ENCODE measurements at places on chromosomes 7 and 10.

- no peak for DNase-seq
These were observed 39.8 kb upstream of the POM121L12 start for GRCh38 chr7:52995676-52996075.

- DNase-seq: no peak
These were observed 68.8 kb upstream of the PITRM1 start for GRCh38 chr10:3241274-3241921.

GRCh38 chr10:125129076-125129458 is 31.3 kb downstream of the CTBP2 start:
- DNase-seq: no peak

GRCh38 chr7:98816241-98816640 is 53.6 kb downstream of the TMEM130 start:
- no peak for DNase-seq

GRCh38 chr10:70267161-70267933 is 16.5 kb downstream of the NPFFR1 start:
- no peak for DNase-seq

DNA sequence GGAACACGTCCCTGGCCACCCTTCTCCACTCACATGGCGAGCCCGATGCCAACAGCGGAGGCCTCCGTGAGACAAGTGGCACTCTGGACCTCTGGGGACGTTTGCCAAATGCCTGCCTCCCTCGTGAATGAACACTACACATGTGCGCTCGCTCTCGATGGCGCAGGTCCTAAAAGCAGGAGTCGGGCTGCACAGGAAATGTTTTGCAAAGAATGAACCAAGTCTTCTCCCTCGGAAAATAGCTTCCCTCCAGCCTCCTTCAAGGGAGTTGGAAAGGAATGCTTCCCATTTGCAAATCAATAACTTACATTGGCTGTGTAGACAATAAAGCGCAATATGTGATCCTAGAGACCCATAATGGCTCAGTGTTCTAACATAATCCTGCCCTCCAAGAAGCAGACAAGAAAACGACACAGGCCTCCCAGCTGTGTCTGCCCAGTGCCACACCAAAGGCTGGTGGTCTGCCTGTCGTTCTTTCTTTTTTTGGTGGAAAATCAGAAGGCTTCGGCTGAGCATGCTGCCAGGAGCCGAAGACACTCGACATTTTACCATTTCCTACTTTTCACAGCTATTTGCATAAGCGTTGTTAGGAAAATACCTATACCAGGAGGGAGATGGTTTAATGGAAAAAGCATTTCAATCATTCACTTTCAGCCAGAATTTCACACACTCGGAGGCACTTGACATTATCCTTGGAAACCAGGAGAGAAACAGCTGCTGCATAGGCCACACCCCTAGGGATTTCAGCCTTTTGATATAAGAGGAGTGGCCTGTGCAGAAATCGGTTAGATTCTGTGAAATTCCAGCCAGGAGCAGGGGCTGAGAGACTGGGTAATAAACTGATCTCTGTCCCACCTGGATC is 38.4 kb downstream of the ATXN7L1 start:
- DNase-seq: no peak

All from activated naive CD8-positive, alpha-beta T cell treated with anti-CD3 and anti-CD28 coated beads, Interleukin-2, amount 50 U/mL, for 16 hours (primary cell).